ENCODE measurements at places on chromosomes 2 and 18. TPM values are rescaled to one million over a fixed set of nuclear protein-coding genes. Genes with fewer than 3 reads are reported as not detected.

Gene AP1S3
- 6.4 TPM for total RNA-seq

Gene EFR3B
- total RNA-seq: 0.57 TPM

Gene TMEM247
- 0.43 TPM for total RNA-seq

Gene REG3G
- not detected for total RNA-seq
